ENCODE measurements at places on chromosomes 12 and 14.

GRCh38 chr14:85535321-85535720 is 5.4 kb downstream of the FLRT2 start:
- DNase-seq = no peak

- DNase-seq = no peak
Observed at GRCh38 chr12:49893753-49894750, 9.6 kb downstream of the FAIM2 start.

GRCh38 chr12:51911788-51912711 is 4.7 kb downstream of the ACVRL1 start:
- no peak for DNase-seq

DNA sequence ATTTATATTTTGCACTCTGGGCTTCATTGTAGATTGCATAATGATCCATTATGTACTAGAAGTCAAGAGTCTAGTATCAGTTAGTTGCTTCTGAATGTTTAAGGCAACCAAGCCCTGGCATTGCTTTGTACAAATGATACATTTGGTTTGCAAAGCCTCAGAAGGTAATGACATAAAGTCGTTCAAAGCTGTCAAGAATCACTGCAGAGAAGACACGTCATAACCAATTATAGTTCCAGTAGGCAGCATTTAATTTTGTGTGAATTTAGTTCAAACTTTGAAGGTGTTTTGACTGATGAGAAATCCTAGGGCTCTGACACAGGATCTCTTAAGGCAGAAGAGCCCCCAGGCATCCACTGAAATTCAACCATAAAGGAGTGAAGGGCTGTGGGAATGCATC is 163.0 kb upstream of the KRR1 start:
- DNase-seq = no peak

DNA sequence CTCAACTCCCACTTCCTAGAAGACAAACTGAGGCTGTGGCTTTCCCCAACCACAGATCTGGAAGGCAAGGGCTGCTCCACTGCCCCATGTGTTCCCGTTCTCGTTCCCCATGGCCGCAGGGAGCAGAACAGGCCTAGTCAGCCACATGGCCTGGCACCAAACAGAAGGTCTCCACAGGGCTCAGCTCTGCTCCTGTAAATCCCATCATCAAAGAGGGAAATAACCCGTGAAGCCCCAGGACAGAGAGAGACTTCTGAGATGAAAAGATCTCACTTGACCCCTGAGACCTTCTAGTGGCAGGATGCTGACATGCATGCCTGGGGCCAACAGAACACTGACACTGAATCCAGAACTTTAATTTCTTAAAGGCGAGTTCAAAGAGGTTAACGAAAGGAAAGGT is 68.9 kb downstream of the BCL11B start:
- DNase-seq = no peak

DNA sequence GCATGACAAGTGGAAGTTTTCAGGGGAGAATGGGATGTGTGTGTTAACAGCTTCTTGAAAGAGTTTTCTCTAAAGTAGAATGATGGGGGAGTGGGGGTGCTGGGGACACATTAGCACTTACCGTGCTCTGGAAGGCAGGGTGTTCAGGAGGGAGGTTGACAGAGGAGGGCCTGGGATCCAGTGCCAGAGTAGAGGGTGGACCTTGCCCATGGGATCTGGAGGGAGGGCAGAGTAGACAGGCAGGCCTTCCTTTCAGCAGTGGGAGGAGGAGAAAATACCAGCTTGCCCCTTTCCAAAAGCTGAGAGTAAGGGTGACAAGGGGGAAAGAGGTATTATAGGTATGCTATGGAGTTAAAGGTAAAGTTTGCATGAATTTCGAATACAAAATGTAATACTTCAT is 40.1 kb downstream of the TRAF3 start:
- DNase-seq = no peak

DNA sequence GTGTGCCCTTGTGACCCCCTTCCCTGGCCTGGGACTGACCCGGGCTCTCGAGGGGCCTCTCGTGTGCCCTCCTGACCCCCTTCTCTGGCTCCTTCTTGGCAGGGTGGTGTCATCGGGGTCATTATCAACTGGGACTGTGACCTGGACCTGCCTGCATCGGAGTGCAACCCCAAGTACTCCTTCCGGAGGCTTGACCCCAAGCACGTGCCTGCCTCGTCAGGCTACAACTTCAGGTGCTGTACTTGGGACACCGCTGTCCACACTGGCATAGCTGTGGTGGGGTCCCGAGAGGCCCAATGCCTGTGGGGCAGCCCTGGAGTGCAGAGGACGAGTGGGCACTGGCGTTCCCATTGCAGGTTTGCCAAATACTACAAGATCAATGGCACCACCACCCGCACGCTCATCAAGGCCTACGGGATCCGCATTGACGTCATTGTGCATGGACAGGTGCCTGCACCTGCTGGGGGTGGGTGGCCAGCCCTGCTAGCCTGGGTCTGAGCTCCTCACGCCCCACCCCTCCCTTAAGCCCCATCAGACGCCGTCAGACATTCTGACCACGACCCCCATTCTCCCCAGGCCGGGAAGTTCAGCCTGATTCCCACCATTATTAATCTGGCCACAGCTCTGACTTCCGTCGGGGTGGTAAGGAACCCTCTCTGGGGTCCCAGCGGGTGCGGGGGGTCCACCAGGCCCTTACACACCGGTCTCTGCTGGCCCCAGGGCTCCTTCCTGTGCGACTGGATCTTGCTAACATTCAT is 2.5 kb downstream of the P2RX2 start:
- DNase-seq = no peak

- DNase-seq = no peak
Observed at GRCh38 chr14:39266525-39266870, 32.8 kb downstream of the MIA2 start.
